ENCODE measurements at places on chromosomes 6 and 20.

GRCh38 chr6:11202513-11203305, 29.8 kb downstream of the NEDD9 start:
- DNase-seq: peak; percentile 17

DNA sequence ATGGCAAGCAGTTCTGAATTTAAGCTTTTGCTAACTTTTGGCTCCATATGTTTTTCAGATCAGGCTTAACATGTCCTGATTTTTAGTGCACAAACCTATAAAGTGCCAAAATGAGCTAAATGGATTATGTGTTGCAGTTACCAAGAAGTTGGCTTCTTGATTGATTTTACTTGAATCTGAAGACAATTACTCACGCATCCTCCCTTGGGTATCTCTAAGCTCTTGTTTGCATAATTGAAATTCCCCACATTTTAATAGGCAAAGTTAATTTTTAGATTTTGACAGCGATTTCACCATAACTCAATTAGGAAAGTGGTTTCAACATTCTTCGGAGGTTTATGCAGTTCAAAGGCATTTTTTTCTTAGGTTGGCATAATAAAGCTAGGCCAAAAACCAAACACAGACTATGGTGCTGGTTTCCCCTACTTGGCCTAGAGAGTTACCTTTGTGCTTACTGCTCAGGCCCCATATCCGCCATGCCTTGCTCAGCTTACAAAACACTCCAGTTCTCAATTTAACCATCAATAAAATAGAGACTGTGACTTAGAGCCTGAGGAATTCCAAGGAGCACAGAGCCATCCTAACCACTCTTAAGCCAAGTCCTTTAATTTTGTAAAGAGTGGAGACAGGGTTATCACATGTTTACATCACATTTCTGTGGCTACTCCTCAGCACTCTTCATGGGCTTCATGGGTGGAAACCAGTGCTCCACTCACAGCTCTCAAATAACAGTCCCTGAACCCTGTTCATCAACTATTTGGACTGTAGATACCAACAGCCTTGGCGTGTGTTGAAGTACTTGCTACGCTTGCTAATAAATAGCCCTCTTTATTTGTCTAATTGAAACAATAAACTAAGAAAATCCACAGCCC, 32.1 kb downstream of the LAMA4 start:
- no peak for DNase-seq

GRCh38 chr20:436476-436875, 25.9 kb downstream of the TBC1D20 start:
- DNase-seq: no peak

- DNase-seq: no peak
These were observed 555.5 kb upstream of the JARID2 start for GRCh38 chr6:14690120-14691056.

GRCh38 chr6:6392214-6393068, 72.0 kb upstream of the F13A1 start:
- DNase-seq: no peak

GRCh38 chr6:159887146-159887545, 3.6 kb upstream of the MAS1 start:
- DNase-seq: no peak

GRCh38 chr6:14697427-14697826, 548.4 kb upstream of the JARID2 start:
- DNase-seq: no peak

DNA sequence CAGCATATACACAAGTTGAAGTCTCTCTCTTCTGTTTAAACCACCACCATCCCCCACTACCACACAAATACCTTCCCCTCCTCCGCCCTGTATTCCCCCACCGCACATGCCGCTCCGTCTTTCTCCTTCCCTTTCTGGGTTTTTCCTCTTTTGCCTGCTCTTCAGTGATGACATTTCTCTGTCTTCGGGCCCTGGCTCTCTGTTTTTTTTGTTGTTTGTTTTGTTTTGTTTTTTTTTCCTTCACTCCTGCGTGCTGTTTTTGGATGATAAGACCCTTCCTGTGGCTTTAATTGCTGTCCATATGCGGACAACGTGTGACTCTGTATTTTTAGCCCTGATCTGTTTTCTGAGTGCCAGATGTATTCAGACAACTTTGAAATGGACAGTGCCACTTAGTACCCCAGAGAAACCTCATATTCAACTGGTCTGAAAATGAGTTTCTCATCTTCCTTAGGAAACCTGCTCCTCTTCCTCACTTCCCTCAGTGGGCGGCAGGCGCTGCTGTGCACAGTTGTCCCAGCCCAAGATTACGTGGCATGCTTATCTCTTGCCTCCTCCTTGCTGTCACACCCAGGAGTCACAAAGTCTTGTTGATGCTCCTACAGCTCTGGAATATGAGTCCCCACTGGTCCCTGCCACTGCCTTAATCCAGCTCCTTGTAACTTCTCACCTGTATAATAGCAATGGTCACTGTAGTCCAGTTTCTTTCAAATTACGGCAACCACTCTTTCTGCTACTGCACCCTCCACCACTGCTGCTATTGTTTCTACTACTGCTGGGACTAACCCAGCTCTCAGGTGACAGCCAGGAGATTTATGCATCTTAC, 8.2 kb downstream of the PPP1R14C start:
- DNase-seq: no peak

- no peak for DNase-seq
These were observed 105.5 kb downstream of the AGPAT4 start for GRCh38 chr6:161168281-161168891.

DNA sequence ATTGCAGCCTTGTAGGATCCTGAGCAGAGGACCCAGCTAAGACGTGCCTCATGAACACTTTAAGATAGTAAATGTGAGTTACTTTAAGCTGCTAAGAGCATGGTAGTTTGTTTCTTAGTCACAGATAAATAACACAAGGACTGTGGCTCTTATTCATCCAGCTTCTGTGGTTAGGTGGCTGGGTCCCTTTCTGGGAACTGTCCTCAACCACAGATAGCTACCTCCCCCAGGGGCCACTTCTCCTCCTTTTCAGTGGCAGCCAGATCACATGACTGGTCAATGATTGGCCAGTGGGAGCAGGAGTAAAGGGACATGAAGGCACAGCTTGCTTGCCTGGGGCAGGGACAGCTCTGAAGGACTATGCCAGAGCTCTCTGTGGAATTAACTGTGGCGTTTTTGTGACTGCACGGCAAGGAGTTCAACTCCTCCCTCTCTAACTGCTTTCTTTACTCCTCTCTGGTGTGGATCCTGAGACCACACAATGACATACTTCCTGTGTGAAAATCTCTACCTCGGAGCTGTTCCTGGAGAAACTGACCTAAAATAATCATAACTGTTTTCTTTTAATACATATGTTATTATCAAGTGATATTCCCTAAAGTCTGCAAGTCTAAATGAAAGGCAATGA, 76.5 kb downstream of the NRN1 start:
- DNase-seq: no peak

DNA sequence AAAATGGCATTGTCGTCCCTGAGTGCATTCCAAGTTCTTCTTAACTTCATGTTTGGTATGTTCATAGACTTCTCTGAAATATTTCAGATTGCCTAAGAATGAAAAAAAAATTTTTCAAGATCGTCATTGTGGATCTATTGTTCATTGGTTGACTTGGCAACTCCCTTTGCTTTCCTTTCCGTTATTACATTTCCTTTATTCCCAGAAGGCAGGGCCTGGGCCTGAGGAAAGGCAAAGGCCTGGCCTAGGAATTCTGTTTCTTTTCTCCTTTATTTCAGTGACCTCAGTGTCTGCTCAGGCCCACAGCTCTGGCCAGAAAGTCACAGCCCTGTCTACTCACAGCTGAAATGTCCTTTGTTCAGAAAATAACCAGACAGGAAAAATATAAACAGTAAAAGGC, 401.6 kb upstream of the PLCB4 start:
- DNase-seq: no peak

DNA sequence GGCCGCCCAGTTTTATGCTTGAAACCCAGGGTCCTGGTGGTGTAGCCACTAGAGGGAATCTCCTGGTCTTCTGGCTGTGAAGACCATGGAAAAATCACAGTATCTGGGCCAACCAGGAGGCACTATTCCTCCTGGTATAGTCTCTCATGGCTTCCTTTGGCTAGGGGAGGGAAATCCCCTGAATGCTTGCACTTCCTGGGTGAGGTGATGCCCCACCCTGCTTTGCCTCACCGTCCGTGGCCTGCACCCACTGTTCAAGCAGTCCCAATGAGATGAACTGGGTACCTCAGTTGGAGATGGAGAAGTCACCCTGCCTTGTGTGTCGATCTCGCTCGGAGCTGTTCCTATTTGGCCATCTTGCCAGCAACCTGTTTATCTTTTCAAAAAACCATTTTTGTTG, 10.1 kb upstream of the ZNF337 start:
- no peak for DNase-seq

DNA sequence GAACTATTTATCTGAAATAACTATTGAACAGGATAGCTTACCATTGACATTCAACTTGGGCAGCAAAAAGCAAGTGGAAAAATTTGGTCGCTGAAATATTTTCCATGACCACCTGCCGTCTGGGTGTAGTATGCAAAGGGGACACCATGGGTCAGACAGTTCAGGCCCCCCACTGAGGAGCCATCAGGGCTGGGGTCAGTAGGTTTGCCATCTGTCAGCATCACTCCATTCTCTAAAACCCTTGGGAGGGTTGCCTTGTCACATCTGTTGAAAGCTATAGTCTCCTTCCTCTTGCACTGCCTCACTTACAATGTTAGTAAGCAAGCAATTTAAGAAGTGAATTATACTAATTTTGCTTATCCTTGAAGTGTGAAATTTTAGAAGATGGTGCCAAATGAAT, 44.9 kb downstream of the NRN1 start:
- DNase-seq: no peak

- no peak for DNase-seq
These were observed 157.6 kb downstream of the SLC35B3 start for GRCh38 chr6:8277769-8278168.
